ENCODE measurements at places on chromosomes 6 and 20. TPM values are rescaled to one million over a fixed set of nuclear protein-coding genes. Genes with fewer than 3 reads are reported as not detected.

Gene TCF19
- 3.0 TPM for total RNA-seq

DNA sequence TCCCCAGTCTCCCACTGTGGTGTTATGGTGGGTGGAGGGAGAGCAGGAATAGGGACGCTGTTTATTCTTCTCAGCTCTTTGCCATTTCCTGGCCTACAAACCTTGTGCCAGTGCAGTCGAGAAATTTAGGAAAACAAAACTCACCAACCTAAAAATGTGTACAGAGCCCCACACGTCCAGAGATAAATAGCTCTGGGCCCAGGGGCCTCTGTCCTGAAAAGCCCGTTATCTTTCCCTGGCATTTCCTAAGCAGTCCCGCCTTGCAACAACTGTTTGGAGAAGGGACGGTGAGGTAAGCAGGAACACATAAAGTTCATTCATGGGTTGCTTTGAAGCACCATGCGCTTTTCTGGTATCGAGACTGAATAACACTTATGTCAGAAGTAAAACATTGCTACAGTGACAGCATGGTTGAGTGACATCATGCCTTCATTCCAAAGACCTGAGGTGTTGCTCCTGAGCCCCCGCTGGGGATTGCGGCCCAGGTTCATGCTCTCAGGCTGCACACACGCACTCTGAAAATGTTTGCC, 80.1 kb upstream of the NXT1 start:
- DNase-seq, result no peak

DNA sequence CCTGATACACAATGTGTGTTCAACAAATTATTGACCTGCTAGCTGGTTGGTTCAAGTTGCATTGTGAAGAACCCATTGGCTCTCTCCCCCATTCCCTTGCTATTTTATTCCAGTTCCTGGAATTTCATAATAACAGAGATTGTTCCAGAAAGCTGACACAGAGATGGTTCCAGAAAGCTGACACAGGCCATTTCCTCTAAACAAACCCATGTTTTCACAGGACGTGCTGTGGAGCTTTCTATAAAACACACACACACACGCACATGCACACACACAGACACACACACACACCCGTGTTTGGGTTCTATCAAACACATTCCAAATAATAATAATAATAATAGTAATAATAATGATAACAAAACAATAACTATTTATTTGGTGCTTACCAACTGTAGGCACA, 259.1 kb downstream of the CLIC5 start:
- no peak for DNase-seq

Gene OR12D3
- total RNA-seq, result not detected

GRCh38 chr6:12039540-12040459, 27.7 kb downstream of the HIVEP1 start:
- no peak for DNase-seq

Gene SLC22A3
- total RNA-seq, result 26.6 TPM

Data from posterior vena cava (tissue), 2 donors.